ENCODE measurements at places on chromosomes 4 and X.
A peak's percentile ranks its signal among the peaks of the same experiment; 100 is the strongest.

DNA sequence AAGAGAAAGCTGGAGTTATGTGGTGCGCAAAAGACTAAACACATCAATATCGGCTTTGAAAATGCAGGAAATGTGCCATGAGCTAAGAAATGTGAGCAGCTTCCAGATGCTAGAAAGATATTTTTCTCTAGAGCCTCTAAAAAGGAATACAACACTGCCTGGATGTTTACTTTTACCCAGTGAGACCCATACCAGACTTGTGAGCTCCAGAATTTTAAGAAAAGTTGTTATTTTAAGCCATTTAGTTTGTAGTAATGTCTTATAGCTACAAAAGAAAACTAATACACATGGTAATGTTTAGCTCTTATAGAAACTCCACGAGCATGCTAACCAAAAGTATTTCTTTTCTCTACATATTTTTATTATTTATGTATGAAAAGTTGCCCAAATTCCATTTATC is 1389.4 kb downstream of the C4orf33 start:
- DNase-seq = no peak

DNA sequence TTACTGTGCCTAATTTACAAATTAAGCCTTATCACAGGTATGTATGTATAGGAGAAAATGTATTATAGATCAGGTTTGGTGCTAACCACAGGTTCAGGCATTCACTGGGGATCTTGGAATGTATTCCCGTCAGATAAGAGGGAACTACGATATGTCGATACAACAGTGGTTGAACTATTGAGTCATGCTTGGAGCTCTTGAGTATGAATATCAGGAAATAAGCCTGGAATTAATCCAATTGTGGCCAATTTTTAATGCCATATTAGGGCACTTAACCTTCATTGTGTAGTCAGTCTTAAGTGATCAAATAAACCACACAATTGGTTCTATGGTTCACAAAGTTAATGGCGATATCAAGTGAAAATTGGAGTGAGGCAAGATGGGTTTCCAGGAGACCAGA is 556.5 kb downstream of the IL1RAPL1 start:
- DNase-seq = no peak

DNA sequence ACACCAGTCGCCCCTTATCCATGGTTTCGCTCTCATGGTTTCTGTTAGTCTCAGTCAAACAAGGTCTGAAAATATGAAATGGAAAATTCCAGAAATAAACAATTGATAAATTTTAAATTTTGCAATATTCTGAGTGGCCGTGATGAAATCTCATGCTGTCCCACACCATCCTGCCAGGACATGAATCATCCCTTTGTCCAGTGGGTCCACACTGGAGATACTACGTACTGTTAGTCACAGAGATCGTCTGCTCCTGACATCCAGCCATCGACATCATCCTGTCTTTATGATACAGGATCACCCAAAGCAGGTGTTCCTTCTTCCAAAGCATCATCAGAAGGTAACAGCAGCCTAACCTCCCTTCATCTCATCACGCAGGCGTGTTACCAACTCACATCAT is 76.5 kb upstream of the MSX1 start:
- DNase-seq = no peak

DNA sequence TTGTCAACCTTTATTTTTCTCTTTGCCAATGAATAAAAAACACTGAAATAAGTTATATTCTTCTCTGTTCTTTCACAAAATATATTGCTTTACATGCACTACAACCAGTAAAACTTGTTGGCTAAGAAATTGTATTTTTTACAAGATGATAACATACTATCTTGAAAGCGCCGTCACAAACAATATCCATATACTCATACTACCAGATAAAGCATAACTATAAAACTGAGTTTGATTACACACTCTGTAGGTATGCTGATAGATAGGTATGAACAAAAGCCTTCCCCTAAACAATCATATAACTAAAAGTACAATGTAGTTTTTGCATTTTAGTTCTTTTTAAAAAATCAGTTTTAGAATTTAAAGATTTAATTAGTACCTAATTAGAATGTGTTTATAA is 13.6 kb upstream of the BMP2K start:
- DNase-seq = no peak

DNA sequence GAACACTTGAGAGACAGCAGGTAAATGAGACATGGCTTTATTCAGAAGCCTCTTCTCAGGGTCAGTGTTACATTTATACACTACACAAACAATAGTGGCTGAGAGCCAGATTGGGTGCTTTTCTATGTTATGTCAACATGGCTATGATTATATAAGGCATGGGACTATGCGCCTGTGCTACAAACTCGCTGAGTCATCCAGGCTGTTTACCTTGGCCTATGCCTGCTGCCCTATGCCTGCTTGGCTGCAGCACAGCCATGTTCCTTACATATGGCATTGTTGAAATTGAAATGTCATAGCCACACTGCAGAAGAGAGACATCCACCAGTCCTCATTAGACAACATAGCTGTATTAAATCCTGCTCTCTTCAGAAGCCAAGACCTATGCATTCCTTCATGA is 236.3 kb upstream of the NWD2 start:
- DNase-seq = no peak

DNA sequence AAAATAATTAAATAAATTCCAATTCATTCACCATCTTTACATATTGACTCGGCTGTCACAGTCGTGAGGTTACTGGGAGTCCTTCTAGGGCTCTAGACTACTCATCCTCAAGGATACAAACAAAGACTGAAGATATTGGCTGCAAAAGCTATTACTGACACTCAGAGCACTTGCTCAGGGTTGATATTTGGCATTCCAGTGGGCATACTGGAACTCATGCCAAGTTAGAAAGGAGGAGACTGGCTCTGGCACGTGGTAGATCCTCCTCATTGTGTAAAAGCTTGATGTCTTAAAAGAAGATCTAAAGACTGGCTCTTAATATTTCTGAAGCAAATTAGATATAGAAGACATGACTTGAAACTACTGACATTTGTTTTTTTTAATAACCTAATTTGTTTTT is 172.7 kb downstream of the GPM6A start:
- DNase-seq = no peak

- DNase-seq = no peak
Observed at GRCh38 chr4:12674184-12674583, 810.0 kb downstream of the RAB28 start.

- no peak for DNase-seq
Observed at GRCh38 chr4:81523672-81524327, 52.1 kb upstream of the RASGEF1B start.

DNA sequence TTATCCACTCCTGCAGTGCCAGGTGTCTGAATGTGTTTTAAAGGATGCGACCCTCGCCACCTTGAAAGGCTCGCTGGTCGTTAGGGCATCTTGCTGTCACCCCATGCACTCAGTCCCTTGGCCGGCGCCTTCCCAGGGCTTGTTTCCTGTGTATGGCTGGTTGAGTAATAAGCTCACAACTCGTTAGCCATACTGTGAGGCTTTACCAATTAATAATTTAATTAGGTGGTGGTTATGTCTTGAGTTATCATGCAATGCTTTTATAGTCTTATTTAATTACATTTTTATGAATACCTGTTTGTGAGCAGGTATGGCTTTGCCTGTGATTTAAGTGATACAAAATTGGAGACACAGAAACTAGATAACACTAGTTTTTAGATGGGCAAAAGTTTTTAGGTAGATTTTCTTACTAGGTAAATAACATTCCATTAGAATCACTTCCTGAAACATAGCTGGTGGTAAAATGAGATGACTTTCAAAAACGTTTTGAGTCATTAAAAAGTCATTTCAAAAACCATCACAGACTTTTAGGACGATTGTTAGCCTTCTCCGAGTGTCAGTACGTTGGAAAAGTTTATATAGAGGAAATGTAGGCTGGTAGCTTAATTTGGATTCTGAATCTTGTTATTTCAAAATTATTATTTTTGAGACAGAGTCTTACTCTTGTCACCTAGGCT is 18.2 kb downstream of the PTTG2 start:
- peak; percentile 42 for DNase-seq

DNA sequence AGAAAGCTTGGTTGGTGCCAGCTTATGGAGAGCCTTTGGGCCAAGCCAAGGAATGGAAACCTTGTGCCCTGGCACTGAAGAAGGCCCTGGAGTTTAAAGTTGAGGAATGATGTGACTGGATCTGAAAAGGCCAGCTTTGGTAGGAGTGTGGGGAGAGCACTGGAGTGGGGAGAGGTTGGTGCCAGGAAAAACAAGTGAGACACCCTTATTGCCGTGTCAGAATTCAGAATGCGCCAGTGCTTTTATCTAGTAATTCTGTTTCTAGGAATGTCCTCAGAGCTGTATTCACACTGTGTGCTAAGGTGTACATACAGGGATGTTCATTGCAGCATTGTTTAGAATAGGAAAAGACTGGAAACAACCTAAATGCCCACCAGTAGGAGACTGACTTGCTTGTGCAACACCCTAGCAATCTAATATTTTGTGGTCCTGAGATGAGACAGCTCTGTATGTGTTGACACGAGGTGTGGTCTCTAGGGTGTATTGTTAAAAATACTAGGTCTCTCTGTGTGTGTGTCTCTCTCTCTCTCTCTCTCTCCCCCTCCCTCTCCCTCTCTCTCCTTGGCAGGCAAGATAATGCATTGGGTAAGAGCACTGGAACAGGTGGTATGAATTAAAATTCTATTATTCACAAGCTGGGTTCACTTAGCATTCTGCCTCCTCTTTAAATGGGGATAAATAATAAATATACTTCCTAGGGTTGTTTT is 107.8 kb downstream of the GATB start:
- DNase-seq = no peak

DNA sequence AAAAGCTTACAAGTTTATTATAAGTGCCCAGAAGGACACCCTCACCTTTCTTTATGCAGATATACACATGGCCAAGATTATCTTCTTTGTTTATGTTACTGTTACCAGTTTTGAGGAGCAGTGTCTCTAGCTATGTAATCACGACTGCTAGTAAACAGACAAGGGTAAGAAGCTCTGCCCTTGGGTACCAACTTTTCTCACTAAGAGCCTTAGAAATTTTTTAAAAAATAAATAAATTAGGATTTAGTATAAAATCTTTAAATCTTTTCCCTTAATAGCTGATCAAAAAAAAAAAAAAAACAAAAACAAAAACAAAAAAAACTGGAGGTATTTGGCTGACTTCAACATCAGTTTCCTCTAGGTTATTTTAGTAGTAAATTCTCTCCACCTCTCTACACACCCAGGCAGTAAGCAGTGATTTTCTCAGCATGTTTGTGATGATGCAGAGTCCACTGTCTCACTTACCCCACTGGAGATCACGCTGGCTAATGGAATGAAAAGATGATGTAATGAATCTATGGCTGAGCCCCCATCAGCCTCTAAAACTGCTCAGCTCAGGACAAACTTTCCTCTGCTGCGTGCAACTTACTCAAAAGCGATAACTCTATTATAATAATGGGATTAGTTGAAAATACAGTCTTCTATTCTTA is 125.9 kb downstream of the FRYL start:
- DNase-seq = no peak

DNA sequence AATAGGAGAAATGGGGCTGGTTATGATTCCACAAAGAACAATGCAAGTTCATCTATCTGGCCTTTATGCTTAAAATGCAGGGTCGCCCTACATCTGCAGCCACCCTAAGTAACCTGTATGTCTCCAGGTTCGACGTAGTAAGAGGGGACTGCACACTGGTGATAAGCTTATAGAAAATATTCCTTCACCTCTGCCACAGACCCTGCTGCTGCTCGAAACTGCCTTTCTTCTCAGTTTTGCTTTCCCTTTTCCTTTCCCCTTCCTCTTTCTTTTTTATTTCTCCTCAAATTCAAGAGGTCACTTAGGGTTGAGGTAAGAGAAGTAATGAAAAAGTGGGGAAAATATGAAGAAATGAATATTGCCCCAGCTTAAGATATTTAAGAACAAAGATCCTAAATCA is 123.5 kb downstream of the DCHS2 start:
- DNase-seq = no peak

GRCh38 chrX:116198810-116199209 is 28.3 kb downstream of the AGTR2 start:
- no peak for DNase-seq
